ENCODE measurements at places on chromosomes 5 and 9.

- DNase-seq, result no peak
These were observed 821.6 kb downstream of the TLE1 start for GRCh38 chr9:80867731-80868130.

DNA sequence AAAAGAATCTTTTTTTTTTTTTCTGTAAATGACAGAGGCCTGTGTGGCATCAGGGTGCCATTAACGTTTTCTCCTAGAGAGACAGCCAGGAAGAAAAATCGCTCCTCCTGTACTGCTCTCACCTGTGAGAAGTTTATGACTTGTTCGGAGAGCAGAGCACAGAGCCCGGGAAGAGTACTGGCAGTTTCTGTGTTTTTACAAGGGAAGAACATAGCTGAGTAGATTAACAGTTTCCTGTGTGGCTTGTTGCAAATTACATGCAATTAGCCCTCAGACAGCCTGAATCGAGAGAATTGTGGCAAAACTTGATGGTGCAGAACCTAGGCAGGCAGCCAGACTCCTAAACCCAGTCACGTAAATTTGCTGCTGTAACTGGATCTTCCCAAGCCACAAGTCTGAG lies 32.1 kb downstream of the PRKACG start:
- DNase-seq, result no peak

- no peak for DNase-seq
These were observed 10.9 kb upstream of the TMEM161B start for GRCh38 chr5:88279584-88279983.

- DNase-seq, result no peak
These were observed 112.3 kb upstream of the ANKH start for GRCh38 chr5:14983666-14984441.

GRCh38 chr9:14961372-14962068 lies 51.3 kb upstream of the FREM1 start:
- DNase-seq, result no peak

- DNase-seq, result no peak
These were observed 48.6 kb downstream of the CDKN2A start for GRCh38 chr9:21945606-21946005.

GRCh38 chr9:137970098-137970497 lies 92.5 kb downstream of the CACNA1B start:
- DNase-seq, result no peak

- no peak for DNase-seq
These were observed 166.8 kb downstream of the COL23A1 start for GRCh38 chr5:178423431-178423830.

DNA sequence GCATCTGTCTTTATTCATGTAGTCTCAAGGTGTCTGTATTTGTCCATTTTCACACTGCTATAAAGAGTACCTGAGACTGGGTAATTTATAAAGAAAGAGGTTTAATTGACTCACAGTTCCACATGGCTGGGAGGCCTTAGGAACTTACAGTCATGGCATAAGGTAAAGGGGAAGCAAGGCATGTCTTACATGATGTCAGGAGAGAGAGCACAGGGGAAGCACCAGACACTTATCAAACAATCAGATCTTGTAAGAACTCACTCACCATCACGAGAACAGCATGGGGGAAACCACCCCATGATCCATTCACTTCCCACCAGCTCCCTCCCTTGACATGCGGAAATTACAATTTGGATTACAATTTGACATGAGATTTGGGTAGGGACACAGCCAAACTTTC lies 44.2 kb downstream of the NLN start:
- DNase-seq, result no peak

- DNase-seq, result no peak
These were observed 7.8 kb downstream of the IL6ST start for GRCh38 chr5:55986931-55987330.

- DNase-seq, result no peak
These were observed 351.5 kb upstream of the KCNN2 start for GRCh38 chr5:114010362-114010761.

- no peak for DNase-seq
These were observed 2.2 kb upstream of the CANX start for GRCh38 chr5:179696603-179697002.

GRCh38 chr5:61256474-61256873 lies 75.6 kb upstream of the ZSWIM6 start:
- no peak for DNase-seq

DNA sequence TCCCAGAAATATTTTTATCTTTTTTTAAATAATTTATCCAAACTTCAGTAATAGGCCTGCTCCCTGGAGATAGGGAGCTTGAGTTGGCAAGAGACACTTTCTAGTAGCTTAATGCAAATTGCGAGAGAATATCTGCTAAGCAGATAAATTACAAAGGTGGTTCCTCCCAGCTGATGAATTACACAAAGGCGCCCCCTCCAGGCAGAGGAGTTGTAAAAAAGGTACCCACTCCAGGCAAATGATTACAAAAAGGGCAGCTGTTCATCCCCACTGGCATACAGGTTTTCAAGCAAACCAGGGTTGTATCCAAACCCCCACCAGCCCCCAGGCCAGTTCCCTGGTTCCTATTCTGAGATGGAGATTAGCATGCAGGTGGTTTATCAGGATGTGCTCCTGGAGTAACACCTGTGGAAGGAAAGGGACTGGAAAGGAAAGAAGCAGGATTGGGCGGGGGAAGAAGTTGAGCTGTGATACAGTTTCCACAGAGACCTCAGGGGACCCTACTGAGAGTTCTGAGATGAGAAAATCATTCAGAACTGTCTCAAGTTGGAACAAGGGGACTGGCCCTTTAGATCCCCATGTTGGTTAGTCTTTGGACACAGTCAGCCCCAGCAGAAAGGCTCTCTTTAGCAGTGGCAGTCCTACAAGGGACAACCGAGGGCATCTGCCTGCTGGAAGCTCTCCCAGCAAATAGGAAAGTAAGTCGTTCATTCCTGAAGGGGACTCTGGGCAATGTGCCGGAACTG lies 25.5 kb downstream of the ESM1 start:
- no peak for DNase-seq

DNA sequence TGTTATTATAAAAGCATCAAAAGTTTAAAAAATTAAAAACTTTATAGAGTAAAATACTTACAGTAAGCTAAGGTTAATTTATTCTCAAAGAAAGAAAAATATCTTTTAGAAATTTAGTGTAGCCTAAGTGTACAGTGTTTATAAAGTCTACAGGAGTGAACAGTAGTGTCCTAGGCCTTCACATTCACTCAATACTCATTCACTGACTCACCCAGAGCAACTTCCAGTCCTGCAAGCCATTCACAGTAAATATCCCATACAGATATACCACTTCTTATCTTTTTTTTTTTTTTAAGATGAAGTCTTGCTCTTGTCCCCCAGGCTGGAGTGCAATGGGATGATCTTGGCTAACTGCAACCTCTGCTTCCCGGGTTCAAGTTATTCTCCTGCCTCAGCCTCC lies 73.1 kb upstream of the FST start:
- DNase-seq, result no peak
